ENCODE measurements at places on chromosomes 12 and 14.

GRCh38 chr12:38639625-38640024 lies 265.8 kb downstream of the CPNE8 start:
- no peak for DNase-seq

DNA sequence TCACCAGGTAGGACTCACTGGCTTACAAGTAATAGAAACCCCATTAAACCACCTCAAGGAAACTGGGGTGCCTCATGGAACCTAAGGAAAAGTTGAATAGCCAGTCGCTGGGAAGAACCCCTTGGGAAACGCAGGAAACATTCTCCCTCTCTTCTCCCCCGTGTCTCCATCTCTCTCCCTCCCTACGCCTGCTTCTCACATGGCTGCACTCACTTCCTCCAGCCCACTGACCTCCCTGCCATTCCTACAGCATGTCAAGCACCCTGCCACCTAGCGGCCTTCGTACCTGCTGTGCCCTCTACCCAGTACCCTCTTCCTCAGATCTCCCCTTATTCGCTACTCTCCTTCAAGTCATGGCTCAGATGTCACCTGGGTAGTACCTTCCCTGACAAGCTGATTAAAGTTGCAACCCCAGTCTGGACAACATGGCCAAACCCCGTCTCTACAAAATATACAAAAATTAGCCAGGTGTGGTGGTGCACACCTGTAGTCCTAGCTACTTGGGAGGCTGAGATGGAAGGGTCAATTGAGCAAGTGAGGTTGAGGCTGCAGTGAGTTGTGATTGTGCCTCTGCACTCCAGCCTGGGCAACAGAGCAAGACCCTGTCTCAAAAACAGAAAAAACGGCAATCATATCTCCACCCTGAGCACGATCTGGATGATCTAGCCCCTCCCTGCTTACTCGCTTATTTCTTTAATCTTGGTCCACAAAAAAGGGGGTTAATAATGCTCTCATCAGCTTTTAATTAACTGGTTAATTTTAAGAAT lies 6.4 kb upstream of the DTX1 start:
- DNase-seq = peak; percentile 61

- no peak for DNase-seq
These were observed 45.8 kb upstream of the NCOR2 start for GRCh38 chr12:124613151-124613585.

GRCh38 chr14:31479027-31479426 lies 8.8 kb downstream of the GPR33 start:
- DNase-seq = no peak

GRCh38 chr12:122422730-122423257 lies 325 bp upstream of the CLIP1 start:
- DNase-seq = no peak

DNA sequence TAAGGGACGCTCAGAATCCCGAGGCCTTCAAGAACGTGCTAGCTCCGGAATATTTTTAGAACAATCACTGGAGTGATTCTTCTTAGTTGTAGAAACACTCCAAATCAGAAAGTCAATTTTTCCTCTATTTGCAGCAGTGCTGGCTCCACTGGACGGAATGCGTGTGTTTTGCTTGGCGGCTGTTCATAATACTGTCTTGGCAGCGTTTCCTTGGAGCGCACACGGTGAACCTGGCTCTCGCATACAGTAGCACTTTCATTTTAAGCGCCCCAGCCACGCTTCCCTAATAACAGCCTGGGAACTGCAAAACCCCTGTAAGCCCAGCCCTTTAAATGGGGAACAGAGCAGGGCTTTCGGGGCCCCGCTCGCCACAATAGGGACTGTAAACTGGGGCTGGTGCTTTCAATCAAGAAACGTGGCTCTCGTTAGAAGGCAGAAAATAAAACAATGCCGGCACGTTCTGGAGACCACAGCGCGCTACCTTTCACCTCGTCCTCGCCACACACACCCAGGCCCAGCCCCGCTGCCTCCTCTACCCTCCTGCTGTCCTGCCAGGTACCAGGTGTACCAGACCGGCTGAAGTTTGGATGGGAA lies 79.9 kb downstream of the BCL11B start:
- DNase-seq = no peak

DNA sequence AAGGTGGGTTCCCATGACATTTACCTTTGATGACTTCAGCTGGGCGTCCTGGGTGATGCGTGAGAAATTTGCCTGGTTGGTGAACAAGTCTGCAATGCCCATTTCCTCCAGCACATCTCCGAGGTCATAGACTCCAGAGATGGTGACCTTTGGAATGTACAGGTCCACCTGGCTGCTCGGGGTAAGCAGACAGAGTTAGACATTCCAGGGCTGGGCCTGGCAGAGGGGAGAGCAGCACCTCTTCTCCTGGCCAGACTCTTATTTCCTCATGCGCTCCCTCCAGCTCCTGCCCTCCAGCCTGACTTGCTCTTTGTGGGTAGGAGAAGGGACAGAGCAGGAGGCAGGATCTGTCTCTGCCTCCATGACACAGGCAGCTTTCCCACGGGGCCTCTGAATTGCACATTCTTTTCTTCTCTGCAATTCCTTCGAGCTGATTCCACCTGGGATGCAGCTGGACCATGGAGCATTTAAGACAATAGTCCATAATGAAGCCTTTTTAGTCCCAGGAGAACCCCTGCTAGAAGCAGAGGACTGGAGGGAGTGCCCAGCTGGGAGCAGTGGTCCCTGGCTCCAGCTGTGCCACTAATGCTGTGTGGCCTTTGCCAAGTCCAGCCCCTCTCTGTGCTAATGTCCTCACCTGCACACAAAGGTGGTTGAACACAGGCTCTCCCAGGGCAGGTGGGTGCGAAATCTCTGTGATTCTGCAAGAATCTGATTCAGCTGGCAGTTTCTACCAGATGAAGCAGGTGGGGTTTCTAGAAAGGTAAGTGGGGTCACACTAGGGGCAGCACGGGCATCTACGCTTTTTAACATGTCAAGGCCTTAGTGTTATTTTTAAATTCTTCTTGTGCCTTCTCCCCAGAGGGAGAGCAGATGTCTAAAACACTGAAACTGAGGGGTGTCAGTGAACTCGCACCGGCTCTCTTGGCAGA lies 13.2 kb upstream of the SERPINA10 start:
- no peak for DNase-seq

GRCh38 chr14:91249841-91250616 lies 5.5 kb upstream of the GPR68 start:
- peak; percentile 83 for DNase-seq
